ENCODE measurements at places on chromosomes 12 and 14.

GRCh38 chr12:105204916-105205315 lies 31.1 kb downstream of the APPL2 start:
- H3K27me3 ChIP-seq = no peaks in the 10 kb centered on the region
- DNase-seq = no peak
- peak overlapping the region; percentile 49 for H3K27ac ChIP-seq
- peaks cover 14% of the 10 kb centered on the region for H3K4me1 ChIP-seq

DNA sequence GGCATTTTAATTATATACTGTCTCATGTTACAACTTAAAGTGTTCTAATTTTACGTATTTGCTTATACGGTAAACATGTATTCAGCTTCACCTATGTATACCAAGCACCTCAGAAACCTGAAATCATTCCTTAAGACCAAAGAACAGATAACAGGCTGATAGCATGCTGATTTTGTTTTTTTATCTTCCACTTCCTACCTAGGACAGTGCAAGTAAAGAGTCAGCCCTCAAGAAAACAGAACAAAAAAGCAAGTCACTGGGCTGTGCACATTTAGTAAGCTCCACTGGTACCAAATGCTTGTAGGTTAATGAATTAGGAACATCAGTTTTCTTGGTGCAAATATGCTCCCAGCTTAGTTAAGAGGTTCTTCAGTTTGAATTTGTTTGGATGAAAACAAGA lies 611.3 kb downstream of the VRK1 start:
- no peaks in the 10 kb centered on the region for H3K27me3 ChIP-seq
- peak overlapping the region; percentile 88 for H3K27ac ChIP-seq
- H3K4me3 ChIP-seq = peak overlapping the region; percentile 68
- no peak for DNase-seq
- peaks cover 32% of the 10 kb centered on the region for H3K4me1 ChIP-seq

GRCh38 chr12:121511916-121512315 lies 68.9 kb downstream of the KDM2B start:
- H3K27me3 ChIP-seq = no peaks in the 10 kb centered on the region
- H3K4me1 ChIP-seq = peaks cover 5% of the 10 kb centered on the region
- H3K27ac ChIP-seq = no peak overlapping the region
- no peak for DNase-seq
- H3K4me3 ChIP-seq = no peak overlapping the region

GRCh38 chr12:42759622-42760273 lies 170.2 kb upstream of the PRICKLE1 start:
- no peaks in the 10 kb centered on the region for H3K27me3 ChIP-seq
- H3K36me3 ChIP-seq = no peaks in the 10 kb centered on the region
- H3K27ac ChIP-seq = no peak overlapping the region
- no peaks in the 10 kb centered on the region for H3K4me1 ChIP-seq
- H3K4me3 ChIP-seq = no peak overlapping the region
- DNase-seq = no peak

DNA sequence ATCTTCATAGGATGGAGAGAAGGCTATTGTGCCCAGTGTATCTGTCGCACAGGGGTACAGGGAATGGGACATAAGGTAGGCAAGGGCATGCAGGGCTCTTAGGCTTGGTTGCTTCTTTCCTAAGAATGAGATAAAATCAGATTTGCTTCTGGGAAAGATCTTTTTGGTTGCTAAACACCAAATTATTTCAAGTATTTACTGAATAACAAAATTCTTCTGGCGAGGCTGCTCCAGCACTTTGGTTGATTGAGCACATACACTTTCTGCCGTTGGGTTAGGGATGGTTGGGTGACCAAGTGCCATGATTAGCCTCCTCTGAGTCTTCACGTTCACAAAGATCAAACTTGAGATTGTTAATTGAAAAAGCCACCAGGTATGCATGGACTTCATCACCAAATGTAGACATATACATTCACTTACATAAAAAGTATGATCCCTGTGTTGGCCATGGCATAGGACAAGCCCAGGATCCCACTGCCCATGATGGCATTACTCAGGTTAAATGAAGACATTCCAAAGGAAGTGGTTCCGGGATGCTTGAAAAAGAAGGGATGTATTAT lies 38.2 kb downstream of the SLC38A4 start:
- no peaks in the 10 kb centered on the region for H3K36me3 ChIP-seq
- H3K4me3 ChIP-seq = no peak overlapping the region
- peaks cover 14% of the 10 kb centered on the region for H3K4me1 ChIP-seq
- H3K27ac ChIP-seq = no peak overlapping the region
- H3K27me3 ChIP-seq = no peaks in the 10 kb centered on the region
